ENCODE measurements at places on chromosomes 5 and 9. TPM values are rescaled to one million over a fixed set of nuclear protein-coding genes. Genes with fewer than 3 reads are reported as not detected.

Gene SPAG8
- 3.2 TPM for total RNA-seq

Gene HSPA4
- total RNA-seq: 74.3 TPM

Gene PCSK5
- 4.1 TPM for total RNA-seq

Gene GBA2
- total RNA-seq: 90.2 TPM

Gene CATSPER3
- 0.74 TPM for total RNA-seq

Gene CRHBP
- total RNA-seq: 0.92 TPM

Gene HAND1
- total RNA-seq: 37.8 TPM

Gene MPDZ
- 68.4 TPM for total RNA-seq

Gene ZNG1A
- total RNA-seq: 11.9 TPM

Gene LIX1
- total RNA-seq: not detected

Gene SLC36A2
- 0.22 TPM for total RNA-seq

Measured in left ventricle myocardium superior (tissue), 1 donor.